ENCODE measurements at places on chromosomes 3 and 15.

- DNase-seq, result no peak
Observed at GRCh38 chr15:71761649-71762048, 48.7 kb upstream of the NR2E3 start.

- DNase-seq, result no peak
Observed at GRCh38 chr3:26369133-26369532, 253.4 kb upstream of the LRRC3B start.

GRCh38 chr15:94331731-94332130 is 100.4 kb downstream of the MCTP2 start:
- no peak for DNase-seq

DNA sequence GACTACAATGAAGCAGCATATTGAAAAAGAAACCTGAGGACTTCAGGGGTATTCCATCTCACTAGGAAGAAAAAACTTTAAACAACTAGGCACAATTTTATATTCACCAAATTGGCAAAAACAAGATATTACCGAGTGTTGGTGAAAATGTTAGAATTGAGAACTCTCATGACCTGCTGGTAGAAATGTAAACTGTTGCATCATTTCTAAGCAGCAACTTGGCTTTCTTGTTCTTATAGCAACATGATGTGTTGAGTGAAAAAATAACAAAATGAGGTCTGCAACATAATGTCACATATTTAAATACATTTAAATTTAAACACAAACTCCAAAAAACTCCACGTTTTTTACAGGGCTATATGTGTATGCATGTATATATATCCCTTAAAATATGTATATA is 59.0 kb upstream of the SPPL2A start:
- DNase-seq, result no peak

DNA sequence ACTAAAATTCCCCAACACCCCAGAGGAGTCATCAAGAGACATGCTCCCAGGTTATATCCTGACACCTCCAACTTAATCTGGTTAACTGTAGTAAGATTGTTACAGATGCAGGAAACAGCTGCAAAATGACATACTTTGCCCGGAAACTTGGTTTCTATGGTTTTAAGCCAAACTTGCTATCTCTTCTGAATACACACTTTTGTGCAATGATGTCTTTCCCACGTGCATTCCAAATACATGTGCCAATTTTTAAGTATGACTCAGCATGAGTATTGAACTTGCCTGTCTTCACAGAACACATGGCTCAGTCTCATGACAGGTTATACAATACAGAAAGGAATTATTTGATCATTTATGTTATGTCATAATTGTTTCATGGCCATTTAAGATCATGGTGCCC is 207.0 kb upstream of the DCBLD2 start:
- DNase-seq, result no peak

DNA sequence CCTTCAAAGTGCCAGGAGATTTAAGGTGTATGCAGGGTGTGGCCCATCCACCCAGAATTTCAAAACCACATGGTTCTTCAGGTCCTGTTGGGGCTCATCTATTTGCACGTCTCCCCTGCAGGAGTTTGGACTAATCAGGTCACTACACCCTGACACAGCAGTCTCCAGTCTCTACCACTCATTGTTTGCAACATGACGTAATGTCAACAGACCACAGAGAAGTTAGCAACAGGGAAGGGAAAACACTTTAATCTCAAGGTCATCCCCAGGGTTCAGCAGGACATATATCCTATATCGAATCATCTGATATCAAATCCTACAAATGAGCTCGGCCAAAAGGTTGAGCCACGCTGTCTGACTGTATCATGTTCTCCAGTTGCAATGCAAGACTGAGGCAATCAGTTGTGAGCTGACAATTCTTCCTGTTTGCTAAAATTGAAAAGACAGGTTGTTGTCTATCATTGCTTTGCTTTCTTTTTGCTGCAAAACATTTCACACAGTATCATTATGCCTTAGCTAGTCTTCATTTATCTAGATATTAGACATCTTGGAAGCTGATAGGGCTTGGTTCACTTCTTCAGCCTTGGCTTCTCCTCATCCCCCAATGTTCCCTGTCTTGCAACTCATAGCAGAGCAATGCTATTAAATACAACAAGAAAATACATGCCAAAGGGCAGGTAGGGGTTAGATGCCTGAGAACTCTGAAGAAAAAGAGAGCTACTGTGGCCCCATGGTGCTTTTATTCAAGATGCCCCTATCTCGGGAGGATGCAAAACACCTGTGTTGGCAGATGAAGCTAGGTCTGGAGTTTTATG is 13.4 kb upstream of the LEKR1 start:
- DNase-seq, result no peak

DNA sequence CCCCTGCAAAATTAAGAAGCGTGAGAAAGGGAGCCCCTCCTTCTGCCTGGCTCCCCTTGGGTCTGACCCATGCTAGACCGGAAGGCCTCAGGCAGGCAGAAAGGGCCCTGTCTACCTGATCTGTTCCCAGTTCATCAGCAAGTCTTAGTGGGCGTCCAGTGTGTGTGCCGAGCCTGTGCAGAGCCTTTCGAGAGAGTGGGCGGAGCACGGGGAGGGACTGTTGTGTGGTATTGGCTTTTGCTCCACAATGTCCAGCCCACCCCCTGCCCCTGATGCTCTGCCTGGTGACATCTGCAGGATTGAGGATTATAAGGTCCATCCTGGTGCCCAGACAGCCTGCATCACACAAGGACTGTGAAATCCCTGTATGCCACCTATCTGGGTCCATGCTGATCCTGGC is 82.9 kb downstream of the CHDH start:
- no peak for DNase-seq

DNA sequence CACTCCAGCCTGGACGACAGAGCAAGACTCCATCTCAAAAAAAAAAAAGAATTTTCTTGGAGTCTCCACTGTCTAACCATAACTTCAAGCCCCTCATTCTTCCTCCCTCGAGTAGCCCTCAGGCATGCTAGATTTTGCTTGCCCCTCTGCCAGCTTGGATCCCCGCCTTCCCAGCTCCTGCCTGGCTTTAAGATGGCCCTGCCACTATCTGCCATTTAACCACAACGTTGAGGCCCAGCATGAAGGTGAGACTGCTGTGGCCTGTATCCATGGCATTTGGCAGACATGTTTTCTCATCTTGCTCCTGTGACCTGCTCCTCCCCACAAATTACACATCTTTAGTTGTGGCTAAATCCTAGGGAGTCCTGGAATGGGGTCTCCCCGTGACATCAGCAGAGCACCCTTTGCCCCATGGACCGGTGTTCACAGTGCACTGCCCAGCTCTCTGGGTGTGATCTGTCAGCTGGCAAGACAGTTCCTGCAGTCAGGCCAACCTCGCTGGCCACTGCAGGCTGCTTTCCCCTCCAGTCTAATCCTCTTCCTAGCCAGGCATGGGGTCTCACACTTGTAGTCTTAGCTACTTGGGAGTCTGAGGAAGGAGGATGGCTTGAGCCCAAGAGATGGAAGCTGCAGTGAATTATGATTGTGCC is 10.4 kb downstream of the VPS18 start:
- DNase-seq, result no peak

GRCh38 chr15:61028427-61028826 is 200.7 kb downstream of the RORA start:
- DNase-seq, result no peak

DNA sequence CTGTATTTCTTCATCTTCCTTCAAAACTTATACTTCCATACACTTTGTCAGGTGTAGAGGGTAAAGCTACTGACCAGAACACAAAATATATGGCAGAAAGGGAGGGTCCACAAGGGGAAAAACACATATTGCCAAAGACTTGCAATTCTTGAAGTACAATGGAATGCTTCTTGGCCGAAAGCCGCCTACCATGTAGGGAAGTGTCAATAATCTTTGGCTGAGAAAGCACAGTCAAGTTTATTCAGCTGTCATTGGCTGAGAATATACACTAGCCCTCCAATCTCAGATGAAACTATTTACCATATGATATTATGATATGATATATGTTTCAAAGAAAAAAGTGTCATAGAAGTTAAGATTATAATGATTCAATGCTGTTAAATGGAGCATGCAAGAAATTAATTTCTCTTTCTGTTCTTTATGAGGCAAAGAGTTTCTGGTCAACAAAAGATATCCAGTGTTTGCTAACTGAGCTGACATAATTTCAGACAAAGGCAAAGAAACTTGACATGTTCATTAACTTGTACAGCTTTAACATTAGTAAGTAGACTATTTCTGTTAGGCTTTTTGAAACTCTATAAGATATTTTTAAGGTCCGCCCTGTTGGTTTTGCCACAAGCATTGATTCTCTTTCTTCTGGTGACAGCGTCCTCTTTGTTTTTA is 89.0 kb upstream of the LPP start:
- no peak for DNase-seq

GRCh38 chr15:65328506-65329287 is 24.2 kb downstream of the RNU5B-1 start:
- DNase-seq, result no peak

- no peak for DNase-seq
Observed at GRCh38 chr3:196141052-196141865, 59.4 kb upstream of the TFRC start.

- DNase-seq, result no peak
Observed at GRCh38 chr3:29285471-29286071, 4.7 kb downstream of the RBMS3 start.

DNA sequence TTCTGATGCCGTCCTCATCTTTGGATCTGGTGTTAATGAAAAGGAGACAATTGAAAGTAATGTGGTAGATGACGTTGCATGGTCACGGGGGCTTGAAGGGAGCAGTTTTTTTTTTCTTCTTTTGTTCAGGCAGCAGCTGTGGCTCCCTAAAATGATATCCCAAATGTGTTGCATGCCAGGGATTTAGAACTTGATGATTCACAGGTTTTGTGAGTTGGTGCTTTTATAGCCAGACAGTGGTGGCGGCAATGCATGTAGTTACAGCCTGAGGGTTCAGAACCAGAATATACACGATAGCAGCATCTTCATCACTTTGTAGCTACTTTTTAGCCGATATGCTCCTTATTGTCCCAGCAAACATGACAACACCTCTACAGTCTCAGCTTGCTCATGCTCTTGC is 133.4 kb downstream of the CHST2 start:
- no peak for DNase-seq

GRCh38 chr3:147775816-147776530 is 366.8 kb downstream of the ZIC1 start:
- no peak for DNase-seq

- no peak for DNase-seq
Observed at GRCh38 chr3:81839504-81840094, 78.2 kb upstream of the GBE1 start.

DNA sequence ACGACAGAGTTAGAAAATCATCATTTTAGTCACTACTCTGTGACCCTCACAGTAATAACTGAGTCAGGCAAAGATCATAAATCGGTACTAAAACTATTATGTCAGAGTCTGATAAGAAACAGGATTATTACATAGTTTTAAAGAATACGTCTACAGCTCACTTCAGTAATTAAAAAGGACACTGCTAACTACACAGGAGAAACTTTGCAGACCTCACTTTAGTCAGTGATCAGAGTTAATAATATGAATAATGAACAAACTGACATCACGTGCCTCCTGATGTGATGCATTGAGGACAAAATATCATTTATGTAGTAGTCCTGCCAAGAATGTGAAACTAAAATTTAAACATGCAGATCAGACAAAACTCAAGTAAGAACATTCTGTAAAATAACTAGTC is 162.2 kb downstream of the PCCB start:
- no peak for DNase-seq

DNA sequence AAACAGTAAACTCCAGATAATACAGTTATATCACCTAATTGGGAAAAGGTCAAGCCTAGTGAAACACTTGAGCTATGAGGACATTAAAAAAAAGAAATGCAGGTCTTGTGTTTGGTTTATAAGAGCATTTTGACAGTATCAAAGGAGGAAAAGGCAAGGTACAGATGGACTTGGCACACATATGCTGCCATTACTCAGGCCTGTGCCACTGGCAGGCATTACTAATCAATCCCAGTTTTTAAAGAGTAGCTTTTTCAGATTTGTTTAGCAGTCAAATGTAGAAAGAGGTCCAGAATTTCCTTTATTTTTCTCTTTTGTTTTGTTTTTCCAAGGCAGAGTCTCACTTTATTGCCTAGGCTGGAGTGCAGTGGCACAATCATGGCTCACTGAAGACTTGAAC is 38.9 kb downstream of the MDFIC2 start:
- DNase-seq, result no peak

- DNase-seq, result no peak
Observed at GRCh38 chr3:195105841-195106417, 165.0 kb downstream of the XXYLT1 start.

DNA sequence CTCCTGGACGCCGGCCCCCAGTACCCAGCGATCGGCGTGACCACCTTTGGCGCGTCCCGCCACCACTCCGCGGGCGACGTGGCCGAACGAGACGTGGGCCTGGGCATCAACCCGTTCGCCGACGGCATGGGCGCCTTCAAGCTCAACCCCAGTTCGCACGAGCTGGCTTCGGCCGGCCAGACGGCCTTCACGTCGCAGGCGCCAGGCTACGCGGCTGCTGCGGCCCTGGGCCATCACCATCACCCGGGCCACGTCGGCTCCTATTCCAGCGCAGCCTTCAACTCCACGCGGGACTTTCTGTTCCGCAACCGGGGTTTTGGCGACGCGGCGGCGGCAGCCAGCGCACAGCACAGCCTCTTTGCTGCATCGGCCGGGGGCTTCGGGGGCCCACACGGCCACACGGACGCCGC is 956 bp downstream of the ZIC1 start:
- no peak for DNase-seq

- no peak for DNase-seq
Observed at GRCh38 chr3:176505878-176506621, 691.2 kb downstream of the TBL1XR1 start.

GRCh38 chr3:113783980-113784379 is 37.1 kb downstream of the ATP6V1A start:
- no peak for DNase-seq

DNA sequence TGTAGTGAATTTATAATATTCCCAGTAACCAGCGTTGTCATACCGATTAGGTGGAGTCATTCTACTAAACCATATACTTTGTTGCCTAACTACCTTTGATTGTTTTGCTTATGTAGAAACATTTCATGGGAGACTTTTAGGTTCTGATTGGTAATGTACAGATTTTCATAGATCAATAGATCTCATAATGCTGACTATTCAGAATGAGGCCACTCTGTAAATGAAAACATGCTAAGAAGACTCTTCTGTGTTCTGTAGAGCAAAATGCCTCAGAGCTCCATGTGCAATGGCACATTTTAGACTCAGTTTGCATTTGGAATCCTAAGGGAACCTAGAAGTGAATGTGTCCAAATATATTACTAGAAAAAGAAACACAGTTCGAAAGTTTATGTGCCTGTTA is 20.0 kb downstream of the CBLB start:
- DNase-seq, result no peak

DNA sequence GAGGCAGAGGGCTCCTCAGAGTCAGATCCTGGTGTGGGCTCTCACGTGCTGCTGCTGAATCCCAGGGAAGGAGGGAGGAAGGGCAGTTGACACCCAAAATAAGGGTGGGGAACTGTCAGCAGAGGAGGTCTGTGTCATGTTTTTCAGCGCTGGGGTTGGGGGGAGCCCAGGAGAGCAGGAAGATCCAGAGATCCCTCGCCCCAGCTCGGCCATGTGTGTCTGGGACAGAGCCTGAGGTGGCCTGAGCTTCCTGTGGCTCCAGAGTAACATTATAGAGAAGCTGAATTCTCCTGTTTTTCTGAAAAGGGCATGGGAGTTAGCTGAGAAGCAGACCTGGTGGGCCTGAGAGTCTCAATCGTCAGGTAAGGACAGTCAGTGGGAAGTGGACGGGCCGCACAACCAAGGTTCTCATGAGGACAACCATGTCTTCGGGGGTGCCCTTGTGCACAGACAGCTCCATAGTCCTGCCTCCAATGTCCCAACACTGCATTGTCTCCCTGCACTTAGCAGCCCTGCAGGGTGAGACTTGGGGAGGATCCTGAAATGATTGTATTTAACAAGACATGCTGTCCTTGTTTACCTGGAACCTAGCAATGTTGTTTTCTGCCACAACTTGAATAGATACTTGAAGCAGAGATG is 18.4 kb downstream of the UMPS start:
- DNase-seq, result no peak

All from stimulated activated CD4-positive, alpha-beta T cell treated with anti-CD3 and anti-CD28 coated beads, Interleukin-12 subunit alpha, Interleukin-12 subunit beta, amount 100 ng/mL, for 24 hours (primary cell).